Esophagus (tissue), 2 donors: ENCODE measurements at places on chromosomes 13 and 19. TPM values are rescaled to one million over a fixed set of nuclear protein-coding genes. Genes with fewer than 3 reads are reported as not detected.

Gene ZNF223
- polyA plus RNA-seq, result 3.5 TPM

Gene PTH2
- not detected for polyA plus RNA-seq

Gene MRI1
- polyA plus RNA-seq, result 17.7 TPM

Gene IGFL4
- polyA plus RNA-seq, result 0.16 TPM

Gene PLIN5
- polyA plus RNA-seq, result 4.9 TPM

Gene ATCAY
- polyA plus RNA-seq, result not detected

Gene SLITRK6
- polyA plus RNA-seq, result 1.1 TPM

Gene PLPPR3
- not detected for polyA plus RNA-seq

Gene NKPD1
- 0.61 TPM for polyA plus RNA-seq

Gene CEACAM1
- polyA plus RNA-seq, result 68.9 TPM

Gene GJB2
- polyA plus RNA-seq, result 986 TPM

Gene VSIG10L
- polyA plus RNA-seq, result 122 TPM

Gene KMT2B
- 33.8 TPM for polyA plus RNA-seq

Gene SLC25A15
- 3.7 TPM for polyA plus RNA-seq

Gene PRTN3
- not detected for polyA plus RNA-seq

Gene PALM
- 7.6 TPM for polyA plus RNA-seq

Gene CD177
- polyA plus RNA-seq, result 0.06 TPM

Gene ZNF667
- 1.9 TPM for polyA plus RNA-seq

Gene SPRY2
- polyA plus RNA-seq, result 8.3 TPM

Gene SPACA4
- polyA plus RNA-seq, result 1.9 TPM

Gene LYPD5
- 3.8 TPM for polyA plus RNA-seq

Gene ZNF221
- 1.2 TPM for polyA plus RNA-seq

Gene NXNL1
- polyA plus RNA-seq, result not detected

Gene ICAM4
- 0.26 TPM for polyA plus RNA-seq

Gene AP1M2
- polyA plus RNA-seq, result 55.4 TPM

Gene ZNF568
- polyA plus RNA-seq, result 2.2 TPM

Gene ZNF723
- not detected for polyA plus RNA-seq

Gene LILRB4
- 0.35 TPM for polyA plus RNA-seq

Gene KLF12
- polyA plus RNA-seq, result 0.54 TPM

Gene MTIF3
- 54.9 TPM for polyA plus RNA-seq

Gene CLASRP
- 42.6 TPM for polyA plus RNA-seq

Gene PLK5
- polyA plus RNA-seq, result 0.13 TPM

Gene BCAM
- polyA plus RNA-seq, result 22.1 TPM

Gene MAB21L1
- polyA plus RNA-seq, result 0.13 TPM

Gene IL17D
- 0.35 TPM for polyA plus RNA-seq

Gene ANKRD24
- polyA plus RNA-seq, result 0.59 TPM
